ENCODE measurements at places on chromosomes 12 and 14. TPM values are rescaled to one million over a fixed set of nuclear protein-coding genes. Genes with fewer than 3 reads are reported as not detected.
A peak's percentile ranks its signal among the peaks of the same experiment; 100 is the strongest.

GRCh38 chr14:102893452-102893851 lies 29.0 kb upstream of the AMN start:
- peak; percentile 82 for DNase-seq

VPS33A gene
- 18.3 TPM for polyA plus RNA-seq

GRCh38 chr12:62371661-62372060 lies 95.0 kb upstream of the MON2 start:
- DNase-seq: no peak

- no peak for DNase-seq
Observed at GRCh38 chr14:22557846-22558220, 31.2 kb downstream of the DAD1 start.

GRCh38 chr12:1827826-1828805 lies 7.8 kb downstream of the LRTM2 start:
- no peak for DNase-seq

KRT74 gene
- not detected for polyA plus RNA-seq

GRCh38 chr14:91229743-91230200 lies 14.7 kb downstream of the GPR68 start:
- DNase-seq: no peak

PTPRO gene
- 1.6 TPM for polyA plus RNA-seq

- no peak for DNase-seq
Observed at GRCh38 chr14:74843653-74844052, 32.3 kb downstream of the PROX2 start.

- no peak for DNase-seq
Observed at GRCh38 chr12:110869026-110869425, 22.2 kb downstream of the CCDC63 start.
